Sigmoid colon (tissue), 7 donors: ENCODE measurements at places on chromosomes 7 and 10.

- no peak for DNase-seq
These were observed 62.2 kb upstream of the RNF148 start for GRCh38 chr7:122764902-122765301.

- peak; percentile 83 for DNase-seq
These were observed at the start of gene FIGNL1 for GRCh38 chr7:50449881-50450589. Gene FIGNL1, minus strand, starts transcription at chr7:50450350. Its CDS starts 3,063 bp downstream, at chr7:50447287.

DNA sequence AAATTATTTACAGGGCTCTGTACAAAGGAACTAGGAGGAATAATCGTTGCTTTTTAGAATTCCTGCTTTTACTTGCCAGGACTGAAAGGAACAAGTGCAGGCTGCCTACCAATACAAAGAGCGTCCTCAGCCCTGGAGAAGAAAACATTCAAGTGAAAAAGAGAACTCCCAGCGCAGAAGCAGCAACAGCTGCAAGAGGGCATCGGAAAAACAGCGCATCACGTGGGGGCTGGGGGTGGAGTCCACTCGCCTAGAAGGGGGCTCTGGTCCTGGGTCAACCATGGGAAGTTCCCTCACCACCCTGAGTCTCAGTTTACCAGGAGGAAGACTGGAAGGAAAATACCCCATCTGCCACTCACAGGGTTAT, 385 bp upstream of the C10orf90 start:
- no peak for DNase-seq

DNA sequence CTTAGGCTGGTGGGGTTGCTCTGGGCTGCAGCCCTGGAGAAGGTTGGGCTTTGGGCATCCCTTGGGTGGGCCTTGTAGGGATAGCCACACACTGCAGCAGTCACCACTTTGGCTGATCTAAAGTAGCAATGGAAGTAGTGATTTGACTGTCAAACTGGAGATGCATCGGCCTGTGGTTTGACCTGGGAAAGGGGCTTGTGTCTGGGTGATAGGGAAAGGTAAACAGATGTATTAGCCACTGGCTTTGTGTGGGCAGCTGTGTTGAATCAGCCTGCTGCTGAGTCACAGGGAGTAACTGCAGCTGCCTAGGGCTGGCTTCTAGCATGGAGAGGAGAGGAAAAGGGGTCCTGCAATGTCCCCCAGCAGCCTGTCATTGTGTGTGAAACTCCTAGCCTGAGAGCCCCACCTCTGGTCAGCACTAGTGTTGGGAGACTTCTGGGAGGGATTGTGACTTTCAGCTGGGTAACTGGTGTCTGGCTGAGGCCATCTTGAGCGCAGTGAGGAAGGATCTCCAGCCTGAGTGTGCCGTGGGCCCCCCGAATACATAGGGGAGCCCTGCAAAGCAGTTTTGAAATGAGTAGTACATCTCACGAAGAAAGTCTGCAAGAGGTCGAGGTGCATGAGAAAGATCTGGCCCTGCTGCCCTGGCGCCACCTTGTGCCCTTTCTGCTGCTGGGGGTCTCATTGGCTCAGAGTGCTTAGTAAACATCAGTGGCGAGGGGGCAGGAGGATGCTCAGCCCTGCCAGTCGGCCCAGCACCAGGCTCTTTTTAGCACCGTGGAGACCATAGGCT, 117.3 kb downstream of the FANK1 start:
- DNase-seq, result no peak

DNA sequence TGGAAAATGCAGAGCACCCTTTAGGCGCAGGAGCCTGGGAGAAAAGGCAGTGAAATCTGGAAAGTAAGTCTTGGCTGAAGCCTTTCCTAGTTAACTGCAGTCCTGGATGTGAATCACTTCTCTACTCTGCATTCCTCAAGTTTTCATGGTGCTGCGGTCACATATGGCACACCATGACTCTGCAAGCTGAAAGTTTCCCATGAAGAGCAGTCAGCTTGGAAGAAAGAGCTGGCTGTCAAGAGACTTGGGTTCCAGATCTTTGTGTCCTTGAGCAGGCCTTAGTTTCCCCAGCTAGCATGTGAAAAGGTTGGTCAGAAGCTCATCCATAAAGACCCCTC, 548.3 kb downstream of the SORCS3 start:
- no peak for DNase-seq

DNA sequence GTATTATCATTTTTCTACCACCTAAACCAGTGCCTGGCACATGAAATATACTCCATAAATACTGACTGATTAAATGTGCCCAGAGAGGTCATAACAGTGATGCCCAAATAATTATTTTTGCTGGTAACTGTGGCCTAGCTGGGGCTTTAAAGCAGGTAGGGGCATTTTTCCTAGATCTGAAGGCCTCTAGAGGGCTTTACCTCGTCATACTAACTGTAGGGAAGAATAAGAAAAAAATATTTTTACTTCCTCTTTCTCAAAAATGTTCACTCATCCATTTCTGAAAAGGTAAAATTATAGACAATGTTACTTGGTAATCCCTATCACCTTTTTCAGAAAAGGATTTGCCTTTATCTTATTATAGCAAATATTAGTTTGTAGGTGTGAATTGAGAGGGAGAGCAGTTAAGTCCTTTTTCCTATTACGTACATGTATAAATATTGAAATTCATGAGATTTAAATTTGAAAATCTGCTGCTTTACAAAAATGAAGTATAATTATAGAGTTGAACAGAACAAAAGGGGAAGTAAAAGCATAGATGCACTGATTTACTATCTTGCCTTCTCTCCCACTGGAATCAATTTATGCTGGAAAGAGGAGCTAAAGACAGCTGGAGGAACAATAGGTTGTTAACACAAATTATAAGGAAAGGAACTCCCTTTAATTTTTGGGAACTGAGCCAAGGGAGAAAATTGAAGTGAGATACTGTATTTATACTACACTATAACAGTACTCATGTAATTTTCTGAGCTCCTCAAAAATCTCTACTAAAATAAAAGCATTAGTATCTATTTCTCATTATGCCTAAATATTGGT, 71.5 kb upstream of the NOBOX start:
- DNase-seq, result no peak
